ENCODE measurements at places on chromosomes 13 and 19.

DNA sequence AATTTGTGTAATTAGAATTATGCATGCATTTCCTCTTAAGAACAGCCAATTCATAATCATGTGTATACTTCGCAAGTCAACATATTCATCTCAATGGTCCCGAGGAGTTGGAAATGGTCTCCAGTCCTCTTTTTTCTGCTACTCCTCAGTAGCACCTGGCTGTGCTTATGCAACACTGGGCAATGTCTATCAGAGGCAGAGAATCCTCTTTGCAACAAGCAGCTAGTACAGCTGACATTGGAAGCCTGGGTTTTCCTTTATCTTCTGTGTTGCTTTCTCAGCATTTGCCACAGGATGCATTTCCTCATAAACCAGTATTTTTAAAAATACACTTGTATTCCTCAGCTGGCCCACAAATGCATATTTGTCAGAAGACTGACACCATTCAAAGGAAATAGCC, 405.3 kb upstream of the GPC6 start:
- DNase-seq: no peak

DNA sequence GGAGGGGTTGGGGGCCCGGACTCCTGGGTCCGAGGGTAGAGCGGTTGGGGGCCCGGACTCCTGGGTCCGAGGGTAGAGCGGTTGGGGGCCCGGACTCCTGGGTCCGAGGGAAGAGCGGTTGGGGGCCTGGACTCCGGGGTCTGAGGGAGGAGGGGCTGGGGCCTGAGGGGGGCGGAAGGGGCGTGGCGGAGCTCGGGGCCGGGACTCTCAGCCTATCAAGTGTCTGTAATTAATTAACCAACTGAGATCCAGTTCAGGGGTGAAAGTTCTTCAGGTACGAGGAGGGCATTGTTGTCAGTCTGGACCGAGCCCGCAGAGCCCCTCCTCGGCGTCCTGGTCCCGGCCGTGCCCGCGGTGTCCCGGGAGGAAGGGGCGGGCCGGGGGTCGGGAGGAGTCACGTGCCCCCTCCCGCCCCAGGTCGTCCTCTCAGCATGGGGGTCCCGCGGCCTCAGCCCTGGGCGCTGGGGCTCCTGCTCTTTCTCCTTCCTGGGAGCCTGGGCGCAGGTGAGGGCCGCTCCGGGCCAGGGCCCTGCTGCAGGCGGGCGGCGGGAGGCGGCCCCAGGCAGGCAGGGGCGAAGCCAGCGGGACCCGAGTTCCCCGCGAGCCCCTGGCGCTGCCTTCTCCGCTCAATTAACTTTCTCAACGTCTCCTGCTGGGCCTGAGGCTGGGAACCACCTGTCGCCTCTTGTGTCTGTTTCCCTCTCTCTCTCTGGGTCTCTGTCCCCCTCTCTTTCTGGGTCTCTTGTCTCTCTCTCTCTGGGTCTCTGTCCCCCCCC, 697 bp downstream of the FCGRT start:
- DNase-seq: no peak

GRCh38 chr19:13868663-13869062, 8.3 kb upstream of the NANOS3 start:
- DNase-seq: no peak

- DNase-seq: peak; percentile 91
Measured at GRCh38 chr19:56751078-56751489, 79.5 kb upstream of the ZNF835 start.

DNA sequence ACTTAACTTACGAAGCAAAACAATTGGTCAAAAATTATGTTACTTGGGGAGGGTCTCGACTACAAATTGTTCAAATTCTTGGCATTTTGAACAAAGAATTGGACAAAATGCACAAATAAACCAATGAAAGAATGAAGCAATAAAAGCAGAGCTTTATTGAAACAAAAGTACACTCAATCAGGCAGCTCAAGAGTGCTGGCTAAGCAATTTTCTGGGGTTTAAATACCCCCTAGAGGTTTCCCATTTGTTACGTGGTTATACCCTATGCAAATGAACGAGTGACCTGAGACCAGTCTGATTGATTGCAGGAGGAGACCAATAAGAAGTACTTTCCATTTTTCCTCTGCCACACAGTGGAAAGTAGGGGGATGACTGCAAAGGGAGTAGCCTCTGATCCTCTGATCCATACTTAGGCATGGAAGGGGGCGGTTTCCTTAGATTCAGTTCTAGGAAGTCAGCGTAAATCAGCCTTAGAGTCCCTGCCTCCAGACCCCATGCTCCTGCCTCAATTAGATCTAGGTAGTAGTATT, 228.6 kb downstream of the EFNB2 start:
- no peak for DNase-seq

DNA sequence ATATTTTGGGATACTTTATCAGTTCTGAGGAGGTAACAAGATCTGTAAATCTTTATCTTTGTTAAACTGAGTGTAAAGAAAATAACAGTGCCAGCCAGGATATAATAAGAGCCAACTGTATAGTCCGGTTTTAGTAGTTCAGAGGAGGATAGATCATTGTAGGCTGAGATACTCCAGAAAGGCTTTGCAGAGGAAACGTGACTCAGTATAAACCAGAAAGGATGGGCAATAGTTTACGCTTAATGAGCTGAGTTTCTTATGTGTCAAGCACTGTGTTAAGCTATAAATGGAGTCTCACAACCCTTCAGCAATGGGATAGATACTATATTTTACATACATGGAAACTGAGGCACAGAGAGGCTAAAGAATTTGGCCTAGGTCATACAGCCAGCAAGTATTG, 3.8 kb downstream of the RFXAP start:
- no peak for DNase-seq

DNA sequence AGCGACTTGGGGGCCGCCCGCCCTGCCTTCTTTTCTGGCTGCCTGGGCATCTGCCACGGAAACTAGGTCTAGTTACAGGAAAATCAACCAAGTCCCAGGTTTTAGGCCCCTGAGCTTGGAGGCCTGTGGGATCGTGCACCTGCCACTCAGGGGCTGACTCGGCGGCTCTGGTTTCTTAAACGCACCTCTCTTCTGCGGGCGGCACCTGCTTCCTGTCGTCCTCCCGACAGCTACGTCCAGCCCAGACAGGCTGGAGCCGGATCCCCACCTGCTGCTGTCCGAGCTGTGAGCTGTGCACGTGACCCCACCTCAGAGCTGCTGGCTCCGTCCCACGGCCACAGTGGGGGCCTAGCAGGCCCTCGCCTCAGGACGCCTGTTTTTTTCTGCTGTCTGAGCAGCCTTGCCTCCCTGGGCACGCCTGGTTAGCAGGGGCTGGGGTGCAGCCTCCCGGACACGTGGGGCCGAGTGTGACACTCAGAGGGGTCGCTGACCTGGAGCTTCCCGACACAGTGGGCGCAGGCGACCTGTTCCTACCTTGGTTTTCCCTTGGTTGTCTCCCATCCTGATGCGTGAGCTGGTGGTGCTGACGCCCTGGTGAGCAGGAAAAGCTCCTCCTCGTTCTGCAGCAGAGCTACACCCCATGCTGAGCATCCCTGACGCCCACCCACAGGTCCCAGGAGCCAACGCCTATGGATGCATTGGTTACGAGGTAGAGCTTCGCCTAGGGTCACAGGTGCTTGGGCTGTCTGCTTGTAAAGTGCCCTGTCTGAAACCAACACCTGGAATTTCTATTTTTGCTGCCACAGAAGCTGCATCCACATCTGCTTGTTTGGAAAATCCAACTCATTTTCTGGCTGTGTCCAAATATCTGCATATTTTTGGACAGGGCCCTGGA, 17.5 kb downstream of the TMEM255B start:
- no peak for DNase-seq

DNA sequence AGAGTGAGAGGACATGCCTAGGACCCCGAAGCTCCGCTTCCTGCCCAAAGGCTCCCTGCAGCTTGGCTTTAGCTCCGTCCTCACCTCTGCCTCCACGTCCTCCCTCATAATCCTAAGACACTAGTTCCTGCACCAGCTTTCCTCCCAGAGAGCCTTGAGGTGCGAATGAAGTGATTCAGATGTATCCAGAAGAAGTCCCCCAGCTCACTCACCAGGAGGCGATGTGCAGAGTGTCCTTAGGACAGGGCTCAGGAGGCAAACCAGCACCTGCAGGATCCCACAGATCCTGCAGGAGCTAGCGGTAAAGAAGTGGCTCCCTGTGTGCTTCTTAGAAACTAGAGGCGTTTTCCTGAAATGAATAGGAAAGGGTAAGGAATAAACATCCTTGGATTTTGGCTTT, 109.7 kb downstream of the HSPH1 start:
- no peak for DNase-seq

DNA sequence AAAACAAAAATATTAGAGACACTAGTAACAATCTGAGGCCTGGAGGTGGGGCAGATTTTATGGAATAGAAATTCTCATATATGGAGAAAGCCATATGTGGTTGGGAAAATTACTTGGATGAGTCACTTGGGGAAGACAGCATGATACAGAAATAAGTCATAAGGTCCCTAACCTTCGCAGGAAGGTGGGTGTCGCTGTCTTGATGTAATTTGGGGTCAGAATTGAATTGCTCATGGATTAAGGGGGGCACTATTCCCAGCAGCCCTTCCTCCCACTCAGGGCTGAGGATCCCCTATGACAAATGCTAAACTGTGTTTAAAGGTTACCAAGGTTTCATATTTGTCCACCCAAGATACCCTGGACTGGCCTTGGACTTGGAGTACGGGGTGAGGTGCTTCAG, 5.0 kb downstream of the RDH8 start:
- DNase-seq: no peak

GRCh38 chr13:41900918-41901317, 60.0 kb downstream of the VWA8 start:
- DNase-seq: no peak

DNA sequence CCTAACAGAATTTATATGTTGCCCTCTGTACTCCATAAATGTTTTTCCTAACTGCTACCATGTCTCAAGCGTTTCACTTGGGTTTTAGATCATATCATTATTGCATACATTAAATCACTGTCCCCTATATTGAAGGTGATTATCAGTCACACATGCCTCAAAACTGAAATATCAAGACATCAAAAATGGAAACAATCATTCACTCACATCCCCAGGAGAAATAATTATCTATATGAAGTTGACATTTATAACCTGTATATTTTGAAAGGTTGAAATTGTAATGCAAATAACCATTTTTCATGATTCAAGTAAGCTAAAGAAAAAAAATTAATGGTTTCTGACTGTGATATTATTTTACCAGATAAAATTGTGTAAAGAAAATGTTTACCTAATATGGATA, 1695.0 kb downstream of the SLITRK1 start:
- no peak for DNase-seq

DNA sequence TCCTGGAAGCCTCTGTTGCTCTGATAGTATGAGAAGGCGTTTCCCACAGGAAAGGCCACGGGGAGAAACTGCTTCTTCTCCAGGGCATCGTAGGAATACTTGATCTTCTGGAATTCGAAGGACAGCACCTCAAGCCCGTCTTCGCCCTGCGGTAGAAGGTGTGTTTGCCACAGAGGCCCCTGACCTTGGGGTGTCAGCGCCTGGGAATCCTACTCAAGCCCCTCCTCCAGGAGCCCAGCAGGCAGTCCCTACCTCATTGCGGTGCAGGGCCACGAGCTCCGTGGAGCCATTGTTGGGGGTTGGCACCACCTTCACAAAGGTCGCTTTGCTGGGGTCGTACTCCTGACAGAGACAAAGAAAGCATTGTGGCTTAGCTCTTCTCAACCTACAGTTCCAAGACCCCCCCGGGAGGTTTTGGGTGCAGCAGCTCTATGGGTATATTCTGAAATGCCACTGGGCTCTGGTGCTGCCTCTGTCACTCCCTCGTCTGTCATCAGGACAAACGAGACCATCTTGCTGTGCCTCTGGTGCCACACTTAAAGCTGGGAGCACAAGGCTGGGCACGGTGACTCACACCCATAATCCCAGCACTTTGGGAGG, 3.7 kb downstream of the ATP13A1 start:
- DNase-seq: no peak

DNA sequence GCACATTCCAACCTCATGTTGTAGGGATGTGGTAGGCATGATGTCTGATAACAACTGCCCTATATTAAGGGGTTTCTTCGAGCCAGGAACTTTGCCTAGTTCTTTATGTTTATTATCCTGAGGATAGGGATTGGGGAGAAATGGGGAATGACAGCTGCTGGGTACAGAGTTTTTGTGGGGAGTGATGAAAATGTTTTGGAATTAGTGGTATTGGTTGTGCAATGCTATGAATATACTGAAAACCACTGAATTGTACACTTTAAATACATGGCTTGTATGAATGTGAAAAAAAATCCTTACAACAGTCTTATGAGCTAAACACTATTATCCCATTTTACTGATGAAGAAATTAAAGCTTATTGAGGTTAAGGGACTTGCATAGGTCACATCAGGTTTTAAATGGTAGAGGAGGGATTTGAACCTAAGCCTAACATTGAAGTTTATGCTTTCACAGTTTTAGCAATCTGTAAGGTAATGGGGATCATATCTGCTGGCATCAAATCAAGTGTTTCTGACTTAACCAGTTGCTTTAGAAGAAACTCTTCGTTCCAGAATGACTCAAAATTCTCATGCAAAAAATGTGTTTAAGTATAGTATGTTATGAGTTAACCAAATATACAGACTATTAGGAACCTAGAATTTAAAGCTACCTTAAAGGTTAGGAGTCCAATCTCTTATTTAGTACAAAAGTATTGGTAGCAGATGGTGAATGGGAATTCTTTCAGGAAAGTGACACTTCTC, 61.4 kb downstream of the ERCC5 start:
- DNase-seq: no peak

DNA sequence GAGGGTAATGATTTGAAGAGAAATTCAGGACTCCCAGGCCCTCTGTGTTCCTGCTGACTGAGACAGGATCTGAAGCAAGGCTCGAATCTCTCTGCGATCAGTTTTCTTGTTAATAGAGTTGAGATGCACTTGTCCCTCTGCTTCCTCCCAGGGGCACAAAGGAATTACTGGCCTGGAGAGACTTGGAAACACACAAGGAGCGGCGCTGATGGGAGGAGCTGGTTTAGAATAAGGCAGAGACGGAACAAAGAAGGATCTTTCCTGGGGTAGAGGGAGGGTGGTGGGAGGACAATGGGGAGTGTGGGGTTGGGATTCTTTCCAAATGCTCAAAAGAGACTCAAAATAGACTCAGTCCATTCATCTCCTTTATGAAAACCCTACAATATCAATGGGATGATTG, 719.1 kb downstream of the UQCRFS1 start:
- peak; percentile 1 for DNase-seq

DNA sequence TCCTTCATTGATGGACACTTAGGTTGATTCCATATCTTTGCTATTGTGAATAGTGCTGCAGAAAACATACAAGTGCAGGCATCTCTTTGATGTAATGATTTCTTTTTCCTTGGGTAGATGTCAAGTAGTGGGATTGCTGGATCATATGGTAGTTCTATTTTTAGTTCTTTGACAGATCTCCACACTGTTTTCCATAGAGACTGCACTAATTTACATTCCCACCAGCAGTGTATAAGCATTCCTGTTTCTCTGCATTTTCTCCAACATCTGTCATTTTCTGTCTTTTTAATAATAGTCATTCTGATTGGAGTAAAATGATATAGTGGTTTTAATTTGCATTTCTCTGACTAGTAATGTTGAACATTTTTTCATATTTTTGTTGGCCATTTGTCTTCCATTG, 116.7 kb downstream of the LMO7 start:
- no peak for DNase-seq

GRCh38 chr13:100853434-100853833, 178.8 kb upstream of the TMTC4 start:
- no peak for DNase-seq

- DNase-seq: no peak
Measured at GRCh38 chr13:86933676-86934075, 737.5 kb upstream of the SLITRK5 start.

Data from globus pallidus (tissue), 1 donor.